Stimulated activated CD8-positive, alpha-beta memory T cell treated with anti-CD3 and anti-CD28 coated beads, Interleukin-15, amount 100 ng/mL, for 4 hours (primary cell): ENCODE measurements at places on chromosomes 3 and 15.

GRCh38 chr3:126573492-126574117, 14.9 kb upstream of the C3orf22 start:
- no peak for DNase-seq

DNA sequence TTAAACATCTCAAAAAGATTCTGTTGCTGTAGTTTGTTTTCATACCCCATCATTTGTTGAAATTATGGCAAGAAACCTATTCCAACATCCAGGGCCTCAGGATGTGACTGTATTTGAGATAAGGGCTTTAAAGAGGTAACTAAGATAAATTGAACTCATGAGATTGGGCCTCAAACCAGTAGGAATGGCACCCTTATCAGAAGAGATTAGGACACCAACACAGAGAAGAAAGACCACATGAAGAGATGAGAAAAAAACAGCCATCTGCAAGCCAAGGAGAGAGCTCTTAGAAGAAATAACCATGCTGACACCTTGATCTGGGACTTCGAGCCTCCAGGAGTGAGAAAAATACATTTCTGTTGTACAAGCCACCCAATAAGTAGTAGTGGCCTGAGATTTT, 157.7 kb downstream of the CGGBP1 start:
- DNase-seq: no peak

DNA sequence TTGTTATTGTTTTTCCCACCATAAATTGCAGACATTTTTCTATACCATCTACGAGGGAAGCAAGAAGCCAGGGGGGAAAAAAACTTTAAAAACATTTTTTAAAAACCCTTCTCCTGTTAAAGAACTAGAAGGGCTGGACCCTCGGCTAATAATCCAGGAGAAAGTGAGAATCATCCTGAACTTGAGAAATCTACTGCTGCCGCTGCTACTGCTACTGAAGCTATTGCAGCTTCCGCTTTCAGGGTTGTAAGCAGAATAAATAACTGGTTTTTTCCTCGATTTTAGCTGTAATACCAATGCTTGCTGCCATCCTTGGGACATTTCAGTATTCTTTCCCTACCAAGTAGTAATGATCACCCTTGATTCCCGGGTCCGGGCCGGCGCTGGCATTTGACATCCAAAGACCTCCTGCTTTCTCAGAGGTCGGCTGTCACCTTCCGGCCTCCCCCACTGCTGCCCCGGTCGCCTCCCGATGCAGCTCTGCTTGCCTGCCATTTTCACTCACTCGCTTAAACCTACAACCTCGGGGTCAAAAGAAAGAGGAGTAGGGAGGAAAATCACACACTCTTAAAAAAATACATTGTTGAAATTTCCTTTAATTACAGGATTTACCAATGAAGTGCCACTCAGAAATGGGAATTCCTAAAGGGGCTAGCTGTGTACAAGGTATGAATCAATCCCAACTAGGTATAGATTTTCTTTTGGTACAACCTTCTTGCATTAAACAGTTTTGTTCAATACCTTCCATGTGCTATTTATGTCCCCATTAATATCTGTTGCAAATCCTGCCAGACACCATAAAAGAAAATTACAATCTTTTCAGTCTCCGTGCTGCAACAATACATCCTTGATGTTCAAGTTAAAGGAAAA, 674 bp upstream of the MECOM start:
- DNase-seq: no peak

GRCh38 chr3:23711916-23712494, 93.8 kb upstream of the UBE2E1 start:
- DNase-seq: no peak
